ENCODE measurements at places on chromosomes 1 and 21.

DNA sequence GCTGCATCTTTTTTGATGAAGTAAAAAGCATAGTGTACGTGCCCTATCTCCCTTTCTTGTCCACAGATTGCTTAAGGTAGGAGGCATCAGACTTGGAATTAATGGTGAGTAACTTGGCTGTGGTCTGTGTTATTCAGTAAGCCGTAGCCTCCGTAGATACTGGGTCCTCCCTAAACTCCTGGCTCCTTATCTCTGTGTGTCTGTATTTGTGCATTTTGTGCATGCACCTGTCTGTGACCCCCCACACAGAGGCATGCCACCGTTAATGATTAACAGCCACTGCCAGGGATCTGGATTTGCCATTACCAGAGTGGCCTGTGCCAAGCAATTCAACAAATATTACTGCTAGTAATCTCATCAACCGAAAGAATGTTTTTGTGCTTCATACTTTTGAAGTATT is 31.9 kb downstream of the MAP3K21 start:
- no peak for DNase-seq

GRCh38 chr1:187696073-187696472 is 867.3 kb downstream of the PLA2G4A start:
- DNase-seq = no peak

DNA sequence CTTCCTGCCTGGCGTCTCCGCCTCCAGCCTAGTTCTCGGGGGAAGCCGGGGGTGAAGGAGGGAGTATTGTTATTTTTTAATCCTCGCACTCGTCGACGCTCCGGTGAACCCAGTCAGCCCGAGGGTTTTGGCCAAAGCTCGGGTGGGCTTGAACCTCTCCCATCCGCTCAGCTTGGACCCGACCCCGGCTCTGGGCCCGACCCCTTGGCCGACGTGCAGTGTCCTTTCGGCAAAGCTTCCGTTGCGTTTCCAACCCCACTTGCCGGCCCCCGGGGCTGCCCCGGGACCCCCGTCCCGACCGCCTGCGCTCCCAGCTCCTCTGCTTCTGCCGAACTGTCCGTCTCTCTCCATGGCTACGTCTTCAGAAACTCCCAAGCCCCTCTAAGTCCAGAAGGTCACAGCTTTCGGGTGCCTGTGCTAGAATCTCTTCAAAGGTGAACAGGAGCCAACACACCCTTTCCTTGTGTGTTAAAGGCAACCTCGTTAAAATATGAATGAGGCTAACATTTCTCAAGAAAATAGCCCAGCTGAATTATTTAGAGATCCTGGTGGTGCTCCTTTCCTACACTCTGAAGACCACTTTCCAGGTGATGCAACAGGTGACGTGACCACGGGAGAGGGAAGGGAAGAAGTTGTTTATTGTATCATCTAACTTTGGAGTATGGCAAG is 647 bp downstream of the DESI2 start:
- no peak for DNase-seq

DNA sequence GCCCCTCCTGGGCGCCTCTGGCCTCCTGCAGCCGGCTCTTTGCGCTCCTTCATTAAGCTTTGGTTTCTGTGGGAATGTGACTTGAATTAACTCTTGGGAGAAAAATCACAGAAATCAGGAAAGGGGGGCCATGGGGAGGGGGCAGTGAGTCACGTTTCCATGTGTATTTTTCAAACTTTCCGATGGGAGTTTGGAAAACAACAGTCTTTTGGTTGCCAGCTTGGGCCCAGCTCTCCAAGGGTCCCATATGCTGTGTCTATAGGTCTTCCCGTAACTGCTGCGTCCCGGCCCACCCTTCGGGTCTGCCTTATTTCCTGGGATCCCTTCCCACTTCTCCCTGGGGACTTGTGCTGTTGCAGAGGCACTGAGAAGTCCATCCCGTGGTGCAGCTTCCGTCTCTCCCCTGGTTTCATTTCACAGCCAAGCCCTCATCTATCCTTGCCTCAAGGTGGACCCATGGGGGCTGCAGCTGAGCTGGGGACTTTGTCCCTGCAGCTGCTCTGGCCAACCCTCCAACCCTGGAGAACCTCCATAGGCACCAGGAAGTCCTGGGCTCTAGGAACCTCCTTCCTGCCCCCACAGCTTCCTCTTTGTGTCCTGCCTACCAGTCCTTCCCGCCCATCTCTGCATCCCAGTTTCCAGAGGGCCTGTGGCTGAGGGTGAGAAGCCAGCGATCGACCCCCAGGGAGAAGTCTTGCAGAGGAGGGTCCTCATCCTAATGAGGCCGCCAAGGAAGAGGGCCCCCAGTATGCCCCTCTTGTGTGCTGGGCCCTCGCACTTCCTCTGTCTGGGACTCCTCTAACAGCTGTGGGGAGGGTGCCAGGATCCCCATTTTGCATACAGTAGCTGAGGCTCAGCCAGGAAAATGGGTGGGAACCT is 11.6 kb upstream of the LMNA start:
- DNase-seq = no peak

GRCh38 chr1:184974056-184974836 is at the start of gene NIBAN1:
Gene NIBAN1, minus strand, starts transcription at chr1:184974508. Its CDS starts 152 bp downstream, at chr1:184974356.
- DNase-seq = peak; percentile 68

DNA sequence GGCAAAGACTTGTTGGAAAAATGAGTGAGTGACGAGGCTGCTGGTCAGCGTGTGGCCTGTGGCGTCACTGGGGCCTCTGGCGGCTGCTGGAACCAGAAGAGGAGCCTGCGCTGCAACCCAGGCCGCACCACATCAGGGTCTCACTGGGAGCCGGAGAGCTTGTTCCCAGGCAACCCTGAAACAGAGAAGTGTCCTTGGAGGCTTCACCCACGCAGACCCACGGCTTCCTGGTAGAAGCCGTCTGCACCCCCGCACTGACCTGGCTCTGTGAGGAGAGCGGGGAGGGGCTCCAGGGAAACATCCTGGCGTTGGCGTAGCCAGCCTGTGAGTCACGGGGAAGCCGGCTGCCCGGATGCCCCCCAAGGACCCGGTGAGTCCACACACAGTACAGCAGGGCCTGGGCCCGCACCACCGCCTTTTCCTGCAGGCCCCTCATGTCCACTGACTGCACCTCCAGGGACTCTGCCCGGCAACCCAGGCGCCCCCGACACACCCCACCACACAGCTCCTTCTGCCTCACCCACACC is 57.4 kb downstream of the COL6A1 start:
- DNase-seq = no peak

Measured in activated CD4-positive, alpha-beta T cell treated with anti-CD3 and anti-CD28 coated beads for 48 hours (primary cell).